Endodermal cell (in vitro differentiated cells): ENCODE measurements at places on chromosomes 4 and X. TPM values are rescaled to one million over a fixed set of nuclear protein-coding genes. Genes with fewer than 3 reads are reported as not detected.

The IL2RG gene
- total RNA-seq, result not detected in 2 replicates

The CSAG1 gene
- not detected in 2 replicates for total RNA-seq

The NPY2R gene
- total RNA-seq, result 0.17 to 0.33 TPM in 2 of 3 replicates, not detected in the other

The SH2D1A gene
- not detected in 2 replicates for total RNA-seq

The ANK2 gene
- 54.4 to 72.6 TPM (median 70.0 TPM) in 3 replicates for total RNA-seq

The FLNA gene
- 1,074 to 1,214 TPM (median 1,136 TPM) in 3 replicates for total RNA-seq

The TMEM35A gene
- 0.67 to 0.80 TPM (median 0.73 TPM) in 3 replicates for total RNA-seq

The IL1RAPL1 gene
- 0.19 to 0.80 TPM (median 0.66 TPM) in 3 replicates for total RNA-seq

The EPGN gene
- not detected in 3 replicates for total RNA-seq

The PNMA6F gene
- total RNA-seq, result not detected in 3 replicates

The ATP2B3 gene
- not detected in 3 replicates for total RNA-seq

The SRPX gene
- total RNA-seq, result 2.8 to 3.9 TPM (median 3.4 TPM) in 3 replicates

The AMTN gene
- total RNA-seq, result not detected in 3 replicates

The FTSJ1 gene
- total RNA-seq, result 37.2 to 54.3 TPM (median 48.0 TPM) in 3 replicates

The ARSJ gene
- total RNA-seq, result 0.77 to 1.6 TPM (median 1.1 TPM) in 3 replicates

The SLC7A11 gene
- 5.4 and 6.5 TPM in 2 replicates for total RNA-seq

The GASK1B gene
- total RNA-seq, result 0.96 to 2.6 TPM (median 2.3 TPM) in 3 replicates

The KIAA1210 gene
- not detected in 2 replicates for total RNA-seq

The PPP1R2C gene
- total RNA-seq, result not detected in 2 replicates

The PDGFRA gene
- 7.6 to 16.0 TPM (median 7.8 TPM) in 3 replicates for total RNA-seq

The DCTD gene
- total RNA-seq, result 104 to 111 TPM (median 104 TPM) in 3 replicates

The CXorf49 gene
- not detected in 3 replicates for total RNA-seq

The SHOX gene
- not detected in 2 replicates for total RNA-seq

The HOPX gene
- 0.18 TPM in 1 of 2 replicates, not detected in the other for total RNA-seq

The CTAG1B gene
- not detected in 3 replicates for total RNA-seq

The TEX11 gene
- not detected in 2 replicates for total RNA-seq

The SOX3 gene
- 2.0 and 3.3 TPM in 2 replicates for total RNA-seq

The SOWAHB gene
- 1.1 and 1.2 TPM in 2 replicates for total RNA-seq

The SUPT20HL1 gene
- 0.09 TPM in 1 of 2 replicates, not detected in the other for total RNA-seq

The RBM10 gene
- 44.6 to 57.8 TPM (median 50.6 TPM) in 3 replicates for total RNA-seq

The FRMPD3 gene
- total RNA-seq, result not detected in 3 replicates

The MSN gene
- total RNA-seq, result 141 to 160 TPM (median 149 TPM) in 3 replicates

The HDX gene
- 2.8 to 7.2 TPM (median 7.2 TPM) in 3 replicates for total RNA-seq

The NKRF gene
- 14.0 to 17.0 TPM (median 15.8 TPM) in 3 replicates for total RNA-seq

The STOX2 gene
- 4.2 to 10.3 TPM (median 8.5 TPM) in 3 replicates for total RNA-seq

The RAB9B gene
- total RNA-seq, result 0.14 to 0.84 TPM (median 0.64 TPM) in 3 replicates

The ARR3 gene
- total RNA-seq, result not detected in 2 replicates

The IQSEC2 gene
- total RNA-seq, result 14.7 and 15.1 TPM in 2 replicates

The ZMAT1 gene
- total RNA-seq, result 5.1 and 6.6 TPM in 2 replicates

The MAGEA1 gene
- total RNA-seq, result not detected in 3 replicates

The CXCL11 gene
- total RNA-seq, result not detected in 2 replicates

The LPAR4 gene
- total RNA-seq, result 0.77 to 0.90 TPM (median 0.82 TPM) in 3 replicates

The HSFX2 gene
- not detected in 3 replicates for total RNA-seq

The ZFP42 gene
- total RNA-seq, result 58.5 and 73.6 TPM in 2 replicates

The CRLF2 gene
- total RNA-seq, result 0.23 TPM in 1 of 3 replicates, not detected in the others

The MND1 gene
- 15.4 and 17.1 TPM in 2 replicates for total RNA-seq

The ANKRD37 gene
- total RNA-seq, result 0.97 and 1.3 TPM in 2 replicates

The PTPN13 gene
- 130 and 135 TPM in 2 replicates for total RNA-seq

The BBS12 gene
- total RNA-seq, result 3.3 and 4.1 TPM in 2 replicates
